ENCODE measurements at places on chromosomes 13 and 19.

- no peak for DNase-seq
Observed at GRCh38 chr13:65744836-65745235, 1485.3 kb downstream of the PCDH9 start.

GRCh38 chr13:74784959-74785358, 650.8 kb upstream of the KLF12 start:
- no peak for DNase-seq

DNA sequence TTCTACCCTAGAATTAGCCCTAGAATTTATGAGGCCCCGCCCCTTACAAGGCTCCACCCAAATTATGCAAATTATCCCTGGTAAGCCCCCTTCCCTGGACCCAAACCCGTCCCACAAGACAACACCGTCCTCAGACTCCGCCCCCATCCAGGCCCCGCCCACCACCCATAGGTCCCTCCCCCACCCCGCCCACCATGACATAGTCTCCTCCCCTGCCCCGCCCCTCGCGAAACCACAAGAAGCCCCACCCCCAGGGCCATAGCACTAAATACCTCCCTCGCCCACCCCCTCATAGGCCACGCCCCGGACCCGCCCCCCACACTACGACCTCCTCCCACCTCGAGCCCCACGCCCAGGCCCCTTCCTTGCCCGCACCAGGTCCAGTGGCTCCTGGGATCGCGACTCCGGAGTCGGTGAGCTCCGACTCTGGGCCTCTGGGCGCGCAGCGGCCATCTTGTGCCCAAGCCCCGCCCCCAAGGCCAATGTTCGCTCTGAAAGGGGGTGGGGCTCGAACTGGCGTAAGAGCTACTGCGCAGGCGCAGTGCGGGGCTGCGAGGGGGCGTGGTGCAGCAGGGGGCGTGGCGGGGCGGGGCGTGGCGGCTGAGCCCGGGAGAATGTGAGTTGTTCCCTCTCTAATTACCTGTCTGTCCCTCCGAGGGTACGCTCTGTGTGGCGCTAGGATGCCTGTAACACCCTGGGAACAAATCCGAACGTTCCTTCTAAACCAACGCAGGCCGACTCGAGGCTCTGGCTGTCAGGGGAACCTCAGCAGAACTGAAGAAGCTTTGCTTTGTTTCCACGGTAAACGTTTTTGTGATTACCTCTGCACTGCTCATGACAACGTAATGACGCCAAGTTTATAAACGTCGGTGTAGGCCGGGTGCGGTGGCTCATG, at the start of gene ZNF784:
Gene ZNF784, minus strand, starts transcription at position 458 of the 895 bp plus-strand sequence. Its CDS starts 5 bp downstream, at position 453.
- peak; percentile 86 for DNase-seq

DNA sequence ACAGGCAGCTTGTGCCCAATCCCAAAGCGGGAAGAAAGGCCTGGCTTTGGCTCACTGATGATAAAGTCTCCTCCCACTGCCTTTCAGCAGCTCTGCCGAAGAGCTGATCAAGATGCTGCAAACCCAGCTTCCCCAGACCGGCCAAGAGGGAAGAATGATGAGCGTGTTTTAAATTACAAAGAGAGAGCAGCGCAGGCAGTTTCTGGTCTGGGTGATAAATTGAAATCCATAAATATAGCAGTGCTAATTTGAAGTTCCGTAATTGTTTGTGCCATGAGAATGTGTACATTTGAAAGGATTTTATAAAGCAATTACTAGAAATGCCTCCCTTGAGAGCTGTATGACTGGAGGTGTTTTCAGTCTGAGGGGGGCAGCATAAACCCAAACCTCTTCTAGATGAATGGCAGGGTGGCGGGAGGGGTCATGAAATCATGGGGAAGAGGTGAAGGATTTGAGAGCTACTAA, 171.8 kb downstream of the STK24 start:
- DNase-seq = no peak

DNA sequence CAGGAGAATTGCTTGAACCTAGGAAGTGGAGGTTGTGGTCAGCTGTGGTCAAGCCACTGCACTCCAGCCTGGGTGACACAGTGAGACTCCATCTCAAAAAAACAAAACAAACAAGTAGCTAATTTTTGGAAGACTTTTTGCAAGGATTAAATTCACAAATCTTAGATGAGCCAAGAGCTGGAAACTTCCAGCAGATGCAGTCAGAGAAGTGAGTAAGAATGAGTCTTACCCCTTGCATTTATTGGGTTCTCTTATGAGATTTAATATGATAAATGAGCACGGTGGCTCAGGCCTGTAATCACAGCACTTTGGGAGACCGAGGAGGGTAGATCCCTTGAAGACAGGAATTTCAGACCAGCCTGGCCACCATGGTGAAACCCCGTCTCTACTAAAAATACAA, 44.9 kb upstream of the NBEA start:
- DNase-seq = no peak
